Stimulated activated CD4-positive, alpha-beta T cell treated with anti-CD3 and anti-CD28 coated beads, TNF-alpha, amount 100 ng/mL, for 48 hours (primary cell): ENCODE measurements at places on chromosomes 5 and 9.

GRCh38 chr9:91516777-91517176, 93.1 kb upstream of the NFIL3 start:
- DNase-seq: no peak

DNA sequence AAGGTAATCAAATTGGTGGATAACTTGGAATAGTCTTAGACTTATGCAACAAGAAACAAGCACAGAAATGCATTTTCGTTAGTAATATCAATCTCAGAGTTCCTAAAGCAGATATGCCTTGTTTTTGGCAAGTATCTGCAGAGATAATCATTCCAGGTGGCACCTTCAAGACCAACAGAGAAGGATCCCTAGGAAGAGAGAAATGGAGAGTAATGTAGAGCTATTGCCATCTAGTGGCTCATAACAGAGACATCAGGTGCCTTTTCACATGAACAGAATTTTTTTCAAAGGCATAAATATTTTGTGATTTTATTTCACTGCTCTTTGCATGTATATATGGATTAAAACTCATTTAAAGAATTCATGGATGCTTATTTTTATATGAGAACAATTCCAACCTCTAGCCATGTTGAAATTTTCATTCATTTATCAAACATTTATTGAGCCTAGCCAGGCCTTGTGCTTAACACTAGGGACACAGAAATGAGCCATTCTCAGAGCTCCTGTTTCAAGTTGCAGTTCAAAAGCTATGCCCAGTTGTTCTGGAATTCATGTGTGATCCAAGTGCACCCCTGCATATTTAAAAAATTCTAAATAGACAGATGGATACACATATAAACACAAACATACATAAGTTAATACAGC, 117.5 kb upstream of the OR13F1 start:
- no peak for DNase-seq

- DNase-seq: no peak
These were observed 41.4 kb upstream of the PJA2 start for GRCh38 chr5:109451146-109451545.

DNA sequence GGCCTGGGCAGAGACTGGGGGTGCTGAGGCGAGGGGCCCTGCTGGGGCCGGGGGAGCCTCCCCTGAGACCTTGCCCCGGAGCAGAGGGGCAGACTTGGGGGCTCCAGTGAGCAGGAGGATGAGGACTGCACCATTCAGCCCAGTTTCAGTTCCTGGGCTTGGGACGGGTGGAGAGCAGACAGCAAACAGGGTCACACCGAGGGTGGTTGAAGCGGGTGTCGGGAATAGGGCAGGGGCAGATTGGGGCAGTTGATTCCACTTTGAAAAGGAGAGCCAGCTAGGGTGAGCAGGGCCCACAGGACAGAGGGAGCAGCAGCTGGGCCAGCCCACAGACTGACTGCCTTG, 4.5 kb downstream of the GRK6 start:
- DNase-seq: no peak

DNA sequence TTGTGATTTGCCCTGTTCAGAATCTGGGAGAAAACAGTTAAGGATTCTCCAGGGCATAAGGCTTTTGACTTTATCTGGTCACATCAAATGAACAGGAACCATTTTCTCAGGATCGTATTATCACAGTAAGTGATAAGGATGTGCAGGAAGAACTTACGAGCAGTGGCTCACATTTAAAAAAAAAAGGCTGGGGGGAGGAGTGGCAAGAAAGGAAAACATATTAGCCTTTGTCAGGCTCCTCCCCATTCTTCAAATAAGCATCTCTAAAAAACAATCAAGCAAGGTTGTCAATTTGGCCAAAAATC, 234.3 kb upstream of the TMEM161B start:
- DNase-seq: no peak

- no peak for DNase-seq
These were observed 61.6 kb downstream of the SETX start for GRCh38 chr9:132293145-132293721.
